ENCODE measurements at places on chromosomes 11 and 22.

DNA sequence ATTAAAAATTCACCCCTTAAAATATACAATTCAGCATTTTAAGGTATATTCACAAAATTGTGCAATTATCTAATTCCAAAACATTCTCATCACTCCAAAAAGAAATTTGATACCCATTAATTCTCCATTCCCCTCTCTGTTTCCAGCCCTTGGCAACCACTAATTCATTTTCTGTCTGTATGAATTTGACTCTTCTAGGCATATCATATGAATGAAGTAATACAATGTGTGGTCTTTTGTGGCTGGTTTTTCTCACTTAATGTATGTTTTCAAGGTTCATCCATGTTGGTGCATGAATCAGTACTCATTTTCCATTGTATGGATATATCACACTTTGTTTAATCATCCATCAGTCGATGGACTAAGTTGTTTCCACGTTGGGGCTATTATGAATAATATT, 29.0 kb upstream of the ACCSL start:
- DNase-seq, result no peak

DNA sequence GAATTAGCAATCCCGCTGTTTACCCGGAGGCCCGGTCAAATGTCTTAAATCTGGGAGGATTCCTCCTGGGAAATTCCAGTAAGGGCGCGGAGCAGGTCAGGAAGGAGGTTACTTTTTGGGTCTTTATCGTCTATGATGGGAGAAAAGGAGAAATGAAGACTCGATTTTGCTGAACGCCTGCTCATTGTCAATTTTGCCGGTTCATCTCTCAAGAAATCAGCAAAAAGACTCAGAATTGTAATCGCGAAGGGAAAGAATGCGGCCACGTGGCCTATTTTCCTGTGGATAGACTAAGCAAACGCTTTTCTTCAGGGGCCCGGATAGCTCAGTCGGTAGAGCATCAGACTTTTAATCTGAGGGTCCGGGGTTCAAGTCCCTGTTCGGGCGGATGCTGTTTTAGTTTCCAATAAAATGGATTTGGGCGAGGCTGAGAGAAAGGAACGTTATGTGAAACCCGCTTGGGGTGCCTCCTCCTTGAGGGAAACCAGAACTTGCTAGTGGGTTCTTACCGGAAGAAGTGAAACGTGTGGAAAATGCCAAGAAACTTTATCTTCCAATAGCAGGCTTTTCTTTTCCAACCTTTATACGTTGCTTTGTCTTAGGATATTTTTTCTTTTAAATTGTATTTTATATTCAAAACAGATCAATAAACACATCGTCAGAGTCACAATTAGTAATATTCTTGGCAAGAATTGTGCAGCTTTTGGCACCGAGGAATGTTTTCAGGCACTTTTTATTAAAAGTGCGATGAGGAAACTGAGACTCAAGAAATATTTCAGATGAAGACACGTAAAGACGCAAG, 45.0 kb downstream of the OR4D9 start:
- peak; percentile 61 for DNase-seq

GRCh38 chr11:85795712-85796487, 15.0 kb downstream of the SYTL2 start:
- no peak for DNase-seq

- no peak for DNase-seq
Measured at GRCh38 chr22:31449506-31449905, 40.1 kb downstream of the EIF4ENIF1 start.

GRCh38 chr11:124867700-124868099, 2.5 kb downstream of the ROBO3 start:
- no peak for DNase-seq

DNA sequence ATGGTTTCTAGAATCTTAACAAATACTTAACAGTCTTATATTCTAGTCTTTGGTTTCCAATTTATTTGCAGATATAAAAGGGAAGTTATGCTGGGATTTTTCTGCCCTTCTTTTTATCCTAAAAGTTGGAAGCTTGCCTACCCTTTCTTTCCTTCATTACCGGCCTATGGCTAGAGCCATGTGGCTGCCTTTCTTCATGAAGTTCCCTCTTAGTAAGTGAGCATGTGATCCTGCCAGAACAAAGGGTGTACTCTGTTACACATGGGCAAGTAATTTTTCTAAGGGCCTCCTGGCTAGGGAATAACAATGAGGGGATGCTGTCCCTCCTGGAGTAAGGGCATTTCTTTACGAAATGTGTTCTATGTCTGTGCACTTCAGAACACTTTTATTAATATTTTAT, 252.1 kb upstream of the PITPNB start:
- no peak for DNase-seq

DNA sequence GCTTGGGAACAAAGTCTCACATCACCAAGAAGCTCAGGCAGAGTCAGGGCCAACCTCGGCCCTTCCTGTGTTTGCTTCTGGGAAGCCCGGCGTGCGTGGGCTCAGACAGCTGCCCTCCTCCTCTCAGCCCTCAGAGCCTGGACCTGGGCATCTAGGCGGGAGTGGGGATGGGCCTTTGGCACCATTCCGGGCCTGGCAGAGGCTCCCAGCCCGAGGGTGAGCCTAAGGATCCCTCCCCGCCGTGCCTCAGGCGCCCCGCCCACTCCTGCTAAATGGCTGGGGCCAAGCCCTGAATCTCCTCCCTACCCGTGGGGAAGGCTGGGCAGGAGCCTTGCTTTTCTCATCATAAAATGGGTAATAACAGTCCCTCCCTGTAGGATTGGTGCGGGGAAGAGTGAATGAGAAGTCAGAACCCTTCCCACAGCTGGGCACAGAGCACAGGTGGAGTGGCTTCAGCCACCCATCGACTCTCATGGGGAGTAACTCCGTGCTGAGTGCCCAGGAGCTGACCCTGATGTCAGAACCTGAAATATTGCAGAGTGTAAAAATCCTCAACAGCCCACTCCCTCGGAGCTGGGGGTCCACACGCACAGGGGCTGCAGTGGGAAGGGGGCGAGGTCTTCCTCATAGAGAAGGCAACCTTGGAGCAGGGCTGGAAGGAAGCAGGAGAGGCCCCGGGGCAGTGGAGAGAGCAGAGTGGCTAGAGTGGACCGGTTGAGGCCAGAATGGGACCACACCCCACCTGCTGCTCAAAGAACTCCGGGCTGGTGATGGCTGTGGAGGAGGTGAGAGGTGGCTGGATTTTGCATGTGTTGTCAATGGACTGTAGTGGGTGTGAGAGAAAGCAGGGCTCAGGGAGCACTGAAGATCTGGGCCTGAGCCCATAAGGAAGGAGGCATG, 18.8 kb upstream of the CDKN1C start:
- no peak for DNase-seq

GRCh38 chr22:41362615-41363014, 19.1 kb upstream of the TEF start:
- DNase-seq, result no peak

- no peak for DNase-seq
Measured at GRCh38 chr22:39430576-39431150, 26.1 kb upstream of the MGAT3 start.

- no peak for DNase-seq
Measured at GRCh38 chr11:98564233-98564632, 456.5 kb upstream of the CNTN5 start.

- no peak for DNase-seq
Measured at GRCh38 chr11:64799623-64800302, 3.3 kb downstream of the MAP4K2 start.

GRCh38 chr11:100525635-100526034, 161.5 kb upstream of the ARHGAP42 start:
- DNase-seq, result no peak

DNA sequence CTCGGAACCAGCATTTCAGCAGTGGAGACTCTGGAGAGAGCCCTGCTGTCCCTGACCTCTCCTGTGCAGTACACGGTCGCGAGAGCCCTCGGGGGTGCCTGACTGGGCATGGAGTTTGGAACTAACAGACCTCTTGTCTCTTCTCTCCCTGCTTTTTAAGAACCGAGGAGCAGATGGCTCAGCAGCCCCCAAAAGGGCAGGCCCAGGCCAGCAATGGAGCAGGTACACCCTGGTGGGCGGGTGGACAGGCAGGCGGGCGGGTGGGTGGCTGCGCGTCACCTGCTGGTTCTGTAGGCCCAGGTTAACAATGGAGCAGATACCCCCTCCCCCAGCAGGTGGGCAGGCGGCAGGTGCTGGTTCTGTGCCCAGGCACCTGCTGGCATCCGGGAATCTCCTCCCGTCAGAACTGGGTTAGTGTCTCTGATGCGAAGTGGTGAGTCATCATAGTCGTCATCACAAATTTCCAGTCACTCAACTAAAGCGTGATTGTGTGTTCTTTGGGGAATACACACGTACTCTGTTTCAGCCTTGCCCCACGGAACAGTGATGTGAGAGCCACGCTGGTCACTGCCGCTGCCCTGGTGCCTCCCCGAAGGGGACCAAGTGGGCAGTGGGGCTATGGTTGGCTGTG, 41.1 kb downstream of the GRAMD4 start:
- DNase-seq, result no peak

GRCh38 chr11:9208726-9209501, 56.2 kb downstream of the DENND5A start:
- DNase-seq, result no peak

GRCh38 chr11:12058425-12059115, 50.1 kb upstream of the DKK3 start:
- no peak for DNase-seq
